Hematopoietic multipotent progenitor cell treated with erythropoietin and hydrocortisone succinate and interleukin-3 and kit ligand, for 6 days (in vitro differentiated cells): ENCODE measurements at places on chromosomes 6 and 20.

DNA sequence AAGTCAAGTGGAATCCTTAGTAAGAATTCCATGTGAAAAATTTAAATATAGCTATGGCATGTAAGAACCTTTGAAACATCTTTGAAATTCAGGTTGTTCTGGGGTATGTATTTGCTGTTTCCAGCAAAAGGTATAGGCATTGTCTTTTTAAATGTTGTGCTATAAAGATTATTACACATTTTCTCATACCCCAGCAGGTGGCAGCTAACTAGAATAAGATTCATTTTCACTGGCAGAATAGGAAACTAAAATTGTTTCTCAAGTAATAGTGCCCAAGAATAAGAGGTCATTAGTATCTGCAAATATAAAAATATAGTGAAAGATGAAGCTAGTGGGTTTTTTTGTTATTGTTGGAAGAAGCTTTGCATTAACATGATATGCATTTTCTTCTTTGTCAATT is 1.8 kb downstream of the GRIK2 start:
- DNase-seq, result no peak

- peak; percentile 79 for DNase-seq
These were observed 92.2 kb downstream of the CEP57L1 start for GRCh38 chr6:109187399-109188114.

- DNase-seq, result no peak
These were observed 269.5 kb downstream of the PLCB1 start for GRCh38 chr20:8401556-8401955.

DNA sequence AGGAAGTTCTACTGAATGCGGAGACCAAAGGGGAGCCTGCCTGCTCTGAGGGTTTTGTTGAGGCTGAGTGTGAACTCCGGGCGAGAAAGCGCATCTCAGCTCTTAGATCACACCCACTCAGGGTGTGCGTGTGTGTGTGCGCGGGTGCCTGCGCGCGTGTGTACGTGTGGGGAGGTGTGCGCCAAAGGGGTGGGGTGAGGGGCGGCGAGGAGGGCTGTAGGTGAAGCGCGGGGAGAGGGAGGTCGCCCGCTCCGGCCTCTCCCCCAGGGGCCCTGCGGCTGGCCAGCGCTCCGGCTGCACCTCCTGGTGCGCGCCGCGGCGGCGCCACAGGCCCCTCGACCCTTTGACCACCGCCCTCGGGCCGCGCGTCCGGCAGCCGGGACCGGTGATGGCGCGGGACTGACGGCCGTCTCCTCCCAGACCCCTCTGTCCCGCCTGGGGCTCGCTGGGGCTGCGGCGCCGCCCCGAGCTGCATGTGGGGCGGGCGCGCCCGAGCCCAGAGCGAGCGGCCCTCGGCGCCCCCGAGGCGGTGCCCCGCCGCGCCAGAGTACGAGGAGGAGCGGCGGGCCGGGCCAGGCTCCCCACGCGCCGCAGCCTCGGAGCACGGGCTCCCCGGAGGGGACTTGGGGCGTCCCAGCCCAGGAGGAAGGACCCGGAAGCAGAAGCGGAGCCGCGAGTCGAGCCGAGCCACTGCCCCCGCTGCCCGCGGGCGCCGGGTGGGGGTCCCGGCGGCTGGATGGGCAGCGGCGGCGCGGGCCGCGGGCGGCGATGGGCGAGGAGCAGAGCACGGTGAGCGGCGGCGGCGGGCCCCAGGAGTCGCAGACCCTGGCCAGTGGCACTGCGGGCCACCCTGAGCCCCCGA is at the start of gene RNF217:
Gene RNF217 (plus strand): TSS at position 661 of the 862 bp plus-strand sequence. CDS start 108 bp downstream, at position 769.
- peak; percentile 70 for DNase-seq

DNA sequence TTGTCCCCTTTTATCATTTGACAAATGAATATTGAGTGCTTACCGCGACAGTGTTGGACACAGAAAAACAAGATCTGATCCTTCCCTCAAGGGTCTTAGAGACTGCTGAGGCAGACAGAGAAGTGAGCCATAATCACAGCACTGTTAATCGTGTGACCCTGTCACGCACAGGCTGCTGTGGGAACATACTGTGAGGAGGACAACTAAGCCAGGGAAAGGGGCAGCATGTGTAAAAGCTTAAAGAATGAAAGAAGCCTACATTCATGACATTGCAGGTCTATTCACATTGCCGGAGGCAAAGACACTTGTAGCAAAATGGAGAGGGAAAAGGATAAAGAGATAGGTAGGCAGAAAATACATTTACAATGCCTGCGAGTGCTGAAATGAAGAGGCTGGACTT is 32.7 kb downstream of the TRDN start:
- no peak for DNase-seq

GRCh38 chr6:126312013-126312665 is 27.8 kb upstream of the CENPW start:
- DNase-seq, result peak; percentile 41

- DNase-seq, result no peak
These were observed 19.4 kb downstream of the TMEM200A start for GRCh38 chr6:130385064-130385695.

DNA sequence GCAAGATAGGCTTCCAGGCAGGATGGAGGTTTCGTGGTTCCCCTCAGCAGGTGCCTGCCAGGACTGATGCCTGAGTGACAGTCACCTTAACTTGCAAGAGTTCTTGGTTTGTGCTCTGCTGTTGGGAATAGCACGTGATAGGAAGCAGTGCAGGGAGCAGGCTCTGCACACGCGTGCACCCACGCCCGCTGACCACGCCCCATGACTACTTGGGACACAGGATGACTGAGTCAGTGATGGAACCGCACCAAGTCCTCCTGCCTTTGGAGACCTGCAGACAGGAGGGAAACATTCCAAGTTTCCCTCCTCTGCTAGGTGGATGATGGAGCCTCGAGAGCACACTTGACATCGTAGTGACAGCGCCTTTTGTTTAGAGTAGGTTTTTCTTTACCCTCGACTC is 164.2 kb downstream of the DTNBP1 start:
- peak; percentile 29 for DNase-seq

GRCh38 chr6:165098165-165098564 is 211.2 kb downstream of the C6orf118 start:
- DNase-seq, result peak; percentile 27

DNA sequence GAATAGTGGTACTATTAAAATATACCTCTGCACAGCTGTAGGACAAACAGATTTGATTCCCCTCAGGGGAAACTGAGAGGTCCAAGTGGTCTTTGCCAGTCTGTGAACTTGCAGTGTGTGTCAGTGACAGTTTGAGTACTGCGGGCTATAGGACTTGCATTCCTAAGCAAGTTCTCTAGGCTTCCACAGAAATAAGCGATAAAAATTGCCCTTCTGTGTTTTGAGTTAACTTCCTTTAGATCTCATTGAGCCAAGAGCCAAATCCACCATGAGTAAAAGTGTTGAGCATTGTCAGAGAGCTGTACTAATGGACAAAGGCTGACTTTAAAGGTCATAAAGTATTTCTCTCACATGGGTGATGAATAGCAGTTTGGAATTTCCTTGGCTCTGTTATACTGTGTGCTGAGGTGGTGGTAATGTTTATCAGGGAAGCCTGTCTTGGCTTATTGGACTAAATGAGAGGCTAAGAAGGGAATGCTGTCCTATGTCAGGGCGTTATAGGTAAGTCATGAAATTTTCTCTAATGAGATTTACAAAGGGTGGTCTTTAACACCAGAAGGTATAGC is 122.6 kb upstream of the MAP3K7 start:
- no peak for DNase-seq

- no peak for DNase-seq
These were observed 101.8 kb upstream of the SULF2 start for GRCh38 chr20:47887064-47887463.

DNA sequence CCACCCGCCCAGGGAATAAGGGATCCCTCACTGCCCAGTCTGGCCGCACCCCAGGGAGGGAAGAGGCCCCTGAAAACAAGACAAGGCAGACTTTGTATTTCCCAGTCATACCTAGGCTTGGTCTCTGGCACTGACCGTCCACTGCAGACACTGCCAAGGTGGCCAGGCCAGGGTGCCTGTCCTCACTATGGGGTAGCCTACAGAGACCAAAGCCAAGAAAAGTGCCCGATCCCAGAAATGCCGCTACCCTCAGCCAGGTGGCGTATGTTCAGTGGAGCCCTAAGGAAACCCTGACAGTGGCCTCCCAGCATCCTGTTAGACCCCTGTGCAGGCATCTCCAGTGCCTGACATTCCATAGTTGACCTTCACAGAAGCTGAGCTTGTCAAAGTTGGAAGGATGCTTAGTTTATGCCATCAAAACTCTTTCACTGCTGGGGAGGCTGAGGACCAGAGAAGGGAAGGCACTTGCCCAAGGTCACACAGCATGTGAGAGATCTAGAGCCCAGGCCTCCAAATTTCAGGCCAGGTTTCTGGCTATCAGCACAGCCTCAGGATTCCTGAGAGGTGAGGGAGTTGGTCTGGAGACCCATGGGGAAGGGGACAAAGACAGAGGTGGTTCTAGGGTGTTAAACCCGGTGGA is 2.5 kb downstream of the SCRT2 start:
- DNase-seq, result peak; percentile 44

- no peak for DNase-seq
These were observed 591 bp upstream of the DCBLD1 start for GRCh38 chr6:117481926-117482239.

GRCh38 chr20:48773837-48774418 is 53.9 kb downstream of the PREX1 start:
- DNase-seq, result peak; percentile 65

- DNase-seq, result no peak
These were observed 606.5 kb downstream of the HACE1 start for GRCh38 chr6:104253236-104253635.

- DNase-seq, result no peak
These were observed 83.6 kb upstream of the EYS start for GRCh38 chr6:65790666-65791065.

GRCh38 chr6:152004036-152004566 is 196.6 kb downstream of the ESR1 start:
- no peak for DNase-seq

DNA sequence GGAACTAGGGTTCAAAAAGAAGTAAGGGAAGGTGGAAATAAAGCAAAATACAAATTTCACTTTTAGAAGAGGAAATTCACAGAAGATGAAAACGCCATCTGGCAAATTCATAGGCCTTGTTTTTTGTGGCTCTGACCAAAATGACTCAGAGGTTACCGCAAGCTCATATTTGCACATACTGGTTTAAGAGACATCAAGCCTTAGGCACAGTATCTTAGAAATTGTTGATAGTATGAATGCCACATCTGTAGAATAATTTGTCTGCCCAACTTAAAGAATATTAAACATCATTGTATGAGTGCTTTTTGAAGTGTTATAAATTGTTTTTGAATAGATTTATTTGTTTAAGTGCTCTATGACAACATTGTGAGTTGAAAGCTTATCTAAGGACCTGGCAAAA is 10.6 kb downstream of the TAAR1 start:
- DNase-seq, result peak; percentile 5

DNA sequence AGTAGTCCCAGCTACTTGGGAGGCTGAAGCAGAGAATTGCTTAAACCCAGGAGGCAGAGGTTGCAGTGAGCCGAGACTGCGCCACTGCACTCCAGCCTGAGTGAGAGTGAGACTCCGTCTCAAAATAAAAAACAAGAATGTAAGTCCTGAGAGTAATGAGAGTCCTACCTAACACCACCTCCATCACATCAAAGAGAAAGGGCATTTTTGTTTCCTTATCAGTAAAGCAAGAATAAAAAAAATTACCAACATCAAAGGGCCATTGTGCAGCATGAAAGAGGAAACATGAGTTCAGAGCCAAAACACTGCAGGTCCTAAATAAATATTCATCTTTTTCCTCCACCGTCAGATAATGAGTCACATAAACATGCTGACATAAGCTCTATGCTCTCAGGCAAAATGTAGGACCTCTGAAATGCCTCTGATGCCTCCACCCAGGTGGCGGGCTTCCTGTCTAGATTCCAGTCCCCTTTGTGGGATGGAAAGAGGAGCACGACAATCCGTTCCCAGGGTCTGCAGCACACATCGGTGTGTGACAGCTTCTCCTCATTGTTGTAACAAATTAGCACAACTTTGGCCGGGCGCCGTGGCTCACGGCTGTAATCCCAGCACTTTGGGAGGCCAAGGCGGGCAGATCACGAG is 7.2 kb downstream of the ATP9A start:
- DNase-seq, result no peak

DNA sequence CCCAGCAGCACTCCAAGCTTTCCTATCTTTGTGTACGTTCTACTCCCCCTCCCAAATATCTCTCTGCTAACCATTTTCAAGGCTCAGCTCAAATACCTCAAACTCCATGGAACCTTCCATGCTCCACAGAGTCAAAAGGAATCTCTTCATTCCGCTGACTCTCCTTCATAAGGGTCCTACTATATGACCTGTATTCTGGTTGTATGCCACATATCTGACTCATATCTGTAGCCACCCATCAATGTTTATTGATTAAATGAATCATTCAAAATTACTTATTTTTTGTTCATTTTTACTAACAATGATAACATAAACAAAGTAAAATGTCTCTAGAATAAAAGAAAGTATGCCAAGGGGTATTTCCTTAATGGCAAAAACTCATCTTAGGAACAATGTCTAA is 123.2 kb downstream of the ARHGAP18 start:
- DNase-seq, result no peak

- DNase-seq, result no peak
These were observed 39.1 kb upstream of the ANKRD60 start for GRCh38 chr20:58267389-58268215.

DNA sequence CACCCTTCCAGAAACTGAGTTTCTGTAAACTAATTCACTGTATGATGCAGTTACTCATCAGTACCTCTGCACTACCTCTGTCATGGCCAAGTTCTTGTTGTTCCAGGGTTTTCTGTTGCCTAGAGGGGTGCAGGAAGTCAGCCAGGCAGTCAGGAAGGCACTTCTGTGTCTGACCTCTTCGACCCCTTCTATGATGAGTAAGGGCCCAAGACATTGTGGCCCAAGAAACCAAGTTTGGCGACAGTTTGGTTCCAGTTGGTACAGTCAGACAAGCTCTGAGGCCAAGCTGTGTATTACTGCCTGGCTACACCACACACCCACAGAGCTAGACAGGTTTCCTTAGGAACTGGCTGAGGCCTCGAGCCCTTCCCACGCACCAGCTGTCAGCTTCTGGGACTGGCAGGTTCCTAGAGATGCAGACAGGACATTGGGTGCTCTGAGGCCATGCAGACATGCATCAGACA is 41.2 kb downstream of the TRAF3IP2 start:
- no peak for DNase-seq

- DNase-seq, result no peak
These were observed 129.7 kb downstream of the FAXC start for GRCh38 chr6:99219788-99220187.

- no peak for DNase-seq
These were observed 59.3 kb downstream of the GRM4 start for GRCh38 chr6:34086558-34086957.

- no peak for DNase-seq
These were observed 155.0 kb downstream of the GRM1 start for GRCh38 chr6:146183831-146184230.

GRCh38 chr6:1200409-1201101 is 111.3 kb upstream of the FOXQ1 start:
- no peak for DNase-seq

- no peak for DNase-seq
These were observed 85.2 kb downstream of the DLL1 start for GRCh38 chr6:170205534-170206316.
